CD4-positive, alpha-beta T cell treated with Interleukin-15 for 4 hours (primary cell): ENCODE measurements at places on chromosomes 7 and 10.

GRCh38 chr7:93146036-93146435 lies 2.1 kb downstream of the SAMD9L start:
- DNase-seq: no peak

- DNase-seq: no peak
These were observed 29.6 kb upstream of the PDGFA start for GRCh38 chr7:549066-549890.

DNA sequence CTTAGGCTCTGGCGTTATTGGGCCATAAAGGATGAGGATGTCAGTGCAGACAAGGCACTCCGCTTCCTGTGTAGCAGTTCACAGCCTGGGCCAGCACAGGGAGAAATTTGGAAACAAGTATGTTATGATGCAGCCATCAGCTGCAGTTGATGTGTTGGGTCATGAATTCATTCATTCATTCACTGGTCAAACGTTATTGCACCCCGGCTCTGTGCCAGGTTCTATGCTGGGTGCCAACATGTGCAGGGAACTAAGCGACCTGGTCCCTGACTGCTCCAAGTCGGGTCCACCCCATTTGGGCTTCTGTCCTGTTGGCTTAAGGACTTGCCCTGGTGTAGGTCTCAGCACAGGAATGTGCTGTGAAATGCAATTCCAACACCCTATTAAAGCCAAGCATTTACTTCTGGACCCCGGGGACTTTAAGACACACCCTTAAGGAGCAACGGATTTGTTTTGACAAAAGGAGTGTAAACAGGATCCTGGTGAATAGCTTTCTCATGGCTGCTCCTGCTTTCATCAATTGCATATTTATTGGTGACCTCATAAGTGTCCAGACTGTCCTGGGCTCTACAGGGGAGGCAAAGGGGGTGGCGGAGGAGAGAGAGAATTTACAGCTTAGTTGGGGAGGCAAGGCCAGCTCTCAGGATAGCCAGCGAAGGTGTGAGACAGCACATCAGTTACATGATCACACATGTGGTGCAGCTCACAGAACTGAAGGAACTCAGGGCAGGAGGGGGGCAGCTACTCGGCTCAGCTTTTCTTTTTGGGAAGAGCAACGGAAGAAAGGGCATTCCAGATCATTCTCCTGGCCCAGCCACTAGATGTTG lies 158.6 kb downstream of the GRK5 start:
- DNase-seq: no peak

DNA sequence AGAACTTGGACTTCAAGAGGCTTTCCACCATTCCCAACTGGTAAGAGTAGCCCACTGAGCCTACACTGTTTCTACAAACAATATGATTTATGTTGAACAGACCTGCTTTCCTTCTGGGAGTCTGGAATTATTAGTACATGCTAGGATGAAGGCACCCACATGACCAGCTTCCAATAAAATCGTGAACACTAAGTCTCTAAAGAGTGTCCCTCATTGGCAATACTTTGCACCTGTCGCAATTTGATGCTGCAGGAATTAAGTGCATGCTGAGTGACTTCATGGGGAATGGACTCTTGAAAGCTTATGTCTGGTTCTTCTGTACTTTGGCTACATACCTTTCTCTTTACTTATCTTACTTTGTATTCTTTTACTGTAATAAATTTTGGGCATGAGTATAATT lies 305.2 kb upstream of the GHITM start:
- no peak for DNase-seq

- no peak for DNase-seq
These were observed 314.2 kb upstream of the KLF6 start for GRCh38 chr10:4099202-4099601.

- DNase-seq: no peak
These were observed 694.5 kb upstream of the PCDH15 start for GRCh38 chr10:55495555-55495954.

GRCh38 chr7:32661929-32662328 lies 166.6 kb downstream of the AVL9 start:
- no peak for DNase-seq

DNA sequence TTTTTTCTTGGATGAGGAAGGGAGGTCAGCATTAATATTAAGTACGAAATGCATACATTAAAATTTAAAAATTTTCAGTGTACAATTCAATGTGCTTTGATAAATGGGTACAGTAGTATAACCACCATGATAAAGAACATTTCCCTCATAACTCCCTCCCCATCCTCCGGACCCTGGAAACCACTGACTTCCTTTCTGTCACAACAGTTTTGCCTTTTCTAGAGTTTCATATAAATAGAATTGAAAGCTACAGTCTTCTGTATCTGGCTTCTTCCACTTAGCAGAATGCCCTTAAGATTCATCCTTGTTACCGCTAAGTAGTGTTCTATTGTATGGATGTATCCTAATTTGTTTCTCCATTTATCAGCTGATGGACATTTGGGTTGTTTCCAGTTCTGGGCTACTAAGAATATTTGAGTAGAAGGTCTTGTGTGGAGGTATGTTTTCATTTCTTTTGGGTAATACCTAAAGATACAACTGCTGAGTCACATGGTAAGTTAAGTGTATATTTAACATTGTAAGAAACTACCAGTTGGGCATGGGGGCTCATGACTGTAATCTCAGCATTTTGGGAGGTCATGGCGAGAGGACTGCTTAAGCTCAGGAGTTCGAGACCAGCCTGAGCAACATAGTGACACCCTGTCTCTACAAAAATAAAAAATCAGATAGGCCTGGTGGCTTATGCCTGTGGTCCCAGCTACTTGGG lies 30.8 kb downstream of the ABI1 start:
- no peak for DNase-seq

DNA sequence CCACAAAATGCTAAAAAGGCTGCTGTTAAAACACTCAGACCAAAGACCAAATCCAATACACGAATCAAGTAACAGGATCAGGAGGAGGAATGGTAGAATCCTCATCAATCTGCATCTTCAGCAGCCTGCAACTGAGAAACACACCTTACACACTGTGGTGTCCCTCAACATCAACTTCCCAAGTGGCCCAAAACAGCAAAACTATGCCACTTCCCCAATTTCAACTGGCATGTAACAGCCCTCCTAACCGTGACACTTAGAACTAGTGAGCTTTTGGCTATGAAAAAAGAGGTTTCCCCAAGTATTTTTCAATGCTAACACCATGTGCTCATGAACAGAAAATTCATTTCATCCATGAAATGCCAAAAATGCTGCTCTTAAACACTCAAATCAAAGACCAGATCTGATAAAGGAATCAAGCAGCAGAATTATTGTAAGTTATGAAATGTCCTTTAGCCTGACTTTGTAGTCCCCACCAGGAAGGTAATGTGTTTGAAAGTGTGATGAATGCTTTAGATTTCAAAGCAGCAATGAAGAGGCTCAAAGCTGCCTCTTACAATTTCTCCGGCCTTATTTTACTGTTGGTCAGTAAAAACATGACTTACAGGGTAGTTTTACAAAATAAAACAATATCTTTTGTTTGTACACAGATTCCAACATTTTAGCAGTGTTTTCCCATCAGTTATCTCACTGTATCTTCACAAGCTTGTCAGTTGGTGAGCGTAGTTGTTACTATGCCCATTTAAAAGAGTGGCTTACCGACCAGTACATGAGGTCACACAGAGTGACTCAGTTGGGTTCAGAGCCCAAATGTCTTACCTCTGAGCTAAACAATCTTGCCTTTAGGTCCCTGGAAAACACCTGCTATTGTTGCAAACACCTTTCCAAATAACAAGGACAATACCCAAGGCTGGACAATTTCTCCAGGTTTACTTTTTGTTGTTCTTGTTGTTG lies 65.7 kb upstream of the ASAH2 start:
- DNase-seq: no peak

DNA sequence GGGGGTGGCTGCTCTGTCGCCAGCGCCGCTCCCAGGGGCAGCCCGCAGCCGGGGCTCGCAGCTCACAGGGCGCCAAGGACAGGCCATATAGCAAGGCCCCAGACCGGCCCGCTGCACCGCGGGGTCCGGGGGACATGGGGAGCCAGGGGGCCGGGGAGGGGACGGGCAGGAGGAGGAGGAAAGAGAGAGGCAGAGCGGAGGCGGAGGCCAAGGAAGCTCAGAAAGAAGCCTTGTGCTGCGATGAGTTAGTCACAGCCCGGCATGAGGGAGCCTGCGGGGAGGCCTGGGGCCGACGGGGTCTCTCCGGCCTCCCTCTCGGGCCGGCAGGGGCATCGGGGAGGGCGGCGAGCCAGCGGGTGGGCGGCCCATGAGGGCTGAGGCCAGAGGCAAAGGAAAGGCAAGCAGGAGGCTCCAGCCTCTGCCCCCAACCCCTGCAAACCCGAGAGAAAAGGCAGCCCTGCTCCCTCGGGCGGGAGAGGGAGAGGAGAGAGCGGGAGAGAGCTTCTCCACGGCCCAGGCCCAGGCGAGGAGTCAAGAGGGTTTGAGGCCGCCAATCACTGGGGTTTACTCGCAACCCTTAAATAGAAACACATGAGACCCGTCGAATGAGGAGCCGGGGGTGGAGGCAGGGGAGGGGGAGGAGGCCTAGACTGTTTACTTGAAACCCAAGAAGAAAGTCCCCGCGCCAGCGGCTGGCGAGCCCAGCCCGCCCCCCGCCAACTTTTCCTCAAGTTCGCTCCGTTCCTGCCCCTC lies 167.9 kb downstream of the NEURL1 start:
- peak; percentile 51 for DNase-seq
